NCI-H2081 (cell line): ENCODE measurements at places on chromosomes 4 and X.

- no peak for DNase-seq
Observed at GRCh38 chr4:173280998-173281397, 53.2 kb downstream of the HMGB2 start.

DNA sequence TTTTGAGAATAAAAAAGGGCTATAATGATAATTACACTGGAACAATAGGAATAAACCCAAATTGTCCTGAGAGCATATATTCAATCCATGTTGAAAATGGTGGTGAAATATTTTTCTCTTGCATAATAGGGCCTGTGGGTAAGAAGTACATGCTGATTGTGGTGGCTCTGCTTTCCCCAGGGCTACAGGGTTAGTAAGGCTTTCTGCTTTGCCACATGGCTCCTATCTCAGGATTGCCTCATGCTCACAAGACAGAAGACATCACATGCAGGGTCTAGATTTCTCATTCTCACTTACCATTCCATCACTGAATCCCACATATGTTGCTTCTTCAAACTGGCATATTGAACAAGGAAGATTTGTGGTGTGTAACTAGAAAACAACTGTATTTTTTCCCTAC lies 12.4 kb upstream of the VEGFC start:
- no peak for DNase-seq

GRCh38 chr4:15749001-15749400 lies 29.1 kb upstream of the CD38 start:
- DNase-seq: no peak

- DNase-seq: no peak
Observed at GRCh38 chrX:7242613-7243012, 94.7 kb upstream of the PUDP start.

DNA sequence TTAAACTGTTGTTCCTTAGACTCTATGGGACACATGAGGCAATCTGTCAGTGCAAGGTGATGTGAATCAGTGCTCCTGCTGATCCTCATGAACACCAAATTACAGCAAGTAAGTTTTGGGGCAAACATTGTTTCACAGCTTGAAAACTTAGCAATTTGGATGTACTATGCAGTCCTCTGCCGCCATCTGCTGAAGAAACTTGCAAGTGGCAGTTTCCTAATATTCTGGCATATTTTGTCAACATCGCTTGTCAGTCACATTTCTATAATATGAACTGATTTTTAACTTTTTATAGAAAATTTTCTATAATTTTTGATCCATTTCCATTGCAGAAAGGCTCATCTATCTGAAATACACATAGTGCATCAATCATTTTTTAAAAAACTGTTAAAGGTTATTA lies 56.3 kb downstream of the ZAR1 start:
- DNase-seq: peak; percentile 40

DNA sequence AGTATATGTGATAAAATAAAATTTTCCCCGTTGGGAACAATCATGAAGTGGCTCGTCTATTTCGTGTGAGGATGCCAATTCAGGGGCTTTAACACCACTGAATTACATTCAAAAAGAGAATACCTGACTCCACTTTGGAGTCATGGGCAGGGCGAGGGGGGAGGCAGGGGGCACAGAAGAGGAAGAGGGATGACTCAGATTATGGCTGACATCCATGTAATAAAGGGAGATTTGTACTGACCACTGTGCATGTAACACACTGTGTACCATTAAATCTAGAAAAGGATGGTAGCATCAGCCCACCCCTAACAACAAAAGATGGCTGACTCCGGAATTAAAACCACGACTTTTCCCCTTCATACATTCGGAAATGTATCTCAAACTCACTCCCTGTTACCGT lies 1.3 kb downstream of the SLC9A7 start:
- peak; percentile 10 for DNase-seq

DNA sequence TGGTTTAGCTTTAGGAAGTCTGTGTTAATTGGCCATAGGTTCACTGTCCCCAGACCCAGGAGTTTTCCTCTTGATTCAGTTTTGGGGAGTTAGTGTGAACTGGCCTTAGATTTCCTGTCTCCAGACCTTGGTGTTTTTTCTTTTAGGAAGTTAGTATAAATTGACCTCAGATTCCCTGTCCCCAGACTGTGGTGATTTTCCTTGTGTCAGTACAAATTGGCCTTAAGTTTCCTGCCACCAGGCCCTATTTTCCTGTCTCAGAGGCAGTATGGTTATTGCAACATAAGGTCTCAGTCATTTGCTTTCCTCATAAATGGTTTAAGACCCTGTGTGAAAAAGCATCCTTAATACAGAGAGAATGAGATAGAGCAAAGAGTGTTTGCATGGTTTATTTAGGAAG lies 595.8 kb downstream of the NLGN4X start:
- no peak for DNase-seq

- no peak for DNase-seq
Observed at GRCh38 chr4:138982754-138983153, 32.8 kb upstream of the NOCT start.

DNA sequence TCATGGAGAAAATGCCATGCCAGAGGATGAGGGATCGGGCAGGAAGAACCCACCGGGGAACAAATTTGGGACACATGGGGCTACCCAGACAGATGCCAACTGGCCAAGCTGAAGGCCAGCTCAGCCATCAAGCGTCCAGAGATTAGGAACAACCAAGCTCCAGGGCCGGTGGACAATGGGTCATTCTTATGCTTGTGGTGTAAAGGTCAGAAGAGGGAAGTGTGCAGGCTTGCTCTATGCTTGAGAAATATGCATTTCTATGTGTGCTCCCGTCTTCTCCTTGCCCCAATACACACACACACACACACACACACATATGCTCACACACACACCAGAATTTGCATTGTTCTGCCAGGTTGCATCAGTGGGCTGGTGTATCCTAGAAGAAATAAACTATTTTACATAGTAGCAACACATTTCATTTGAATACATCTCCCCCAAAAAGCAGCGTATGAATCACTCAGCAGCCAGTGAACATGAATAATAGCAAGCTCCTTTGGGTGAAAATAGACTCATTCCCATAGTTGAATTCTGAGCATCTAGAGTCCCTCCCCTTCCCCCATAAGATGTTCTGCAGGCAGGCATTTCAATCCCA lies 201.9 kb upstream of the PPARGC1A start:
- DNase-seq: no peak

DNA sequence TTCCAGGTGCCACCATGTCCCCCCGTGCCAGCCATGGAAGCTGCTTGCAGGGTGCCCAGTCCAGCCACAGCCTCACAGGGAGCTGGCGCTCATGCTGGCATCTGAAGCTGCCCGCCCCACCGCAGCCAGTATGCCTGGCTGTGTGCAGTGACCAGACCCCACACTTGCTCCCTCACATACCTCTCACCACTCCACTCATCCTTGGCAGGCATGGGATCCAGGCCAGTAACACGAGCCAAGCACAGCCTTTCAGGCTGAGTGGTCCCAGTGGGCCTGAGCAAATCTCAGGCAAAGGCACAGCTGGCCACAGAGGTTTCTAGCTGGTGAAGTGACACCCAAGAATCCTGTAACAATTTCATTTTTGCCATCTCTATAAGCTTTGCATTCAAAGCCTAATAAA lies 48.4 kb upstream of the SEC24B start:
- DNase-seq: no peak

- DNase-seq: no peak
Observed at GRCh38 chr4:81565142-81565870, 93.6 kb upstream of the RASGEF1B start.

- no peak for DNase-seq
Observed at GRCh38 chr4:16597443-16597842, 301.0 kb downstream of the LDB2 start.

GRCh38 chrX:44094821-44095530 lies 121.8 kb upstream of the NDP start:
- DNase-seq: no peak

DNA sequence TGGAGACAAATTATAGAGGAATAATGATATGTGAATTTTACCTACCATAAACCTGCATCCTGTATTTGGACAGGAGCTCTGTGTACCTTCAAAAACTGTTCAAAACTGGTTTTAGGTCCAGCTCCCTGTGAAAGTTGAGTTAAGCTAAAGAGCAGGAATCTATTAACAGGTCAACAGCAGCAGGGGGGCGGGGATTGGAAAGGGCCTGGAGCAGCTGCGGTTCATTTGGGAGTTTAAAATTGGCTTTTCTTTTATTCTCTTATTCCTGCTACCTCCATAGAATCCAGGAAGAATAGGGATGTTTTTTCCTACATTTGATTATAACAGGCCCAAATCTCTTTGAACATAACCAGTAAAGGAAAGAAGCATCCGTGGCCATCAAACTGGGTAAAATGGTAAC lies 23.8 kb downstream of the SHROOM3 start:
- DNase-seq: no peak

- no peak for DNase-seq
Observed at GRCh38 chrX:27598312-27598711, 8.2 kb downstream of the DCAF8L2 start.

- DNase-seq: no peak
Observed at GRCh38 chrX:21766101-21766500, 8.2 kb upstream of the SMPX start.

- no peak for DNase-seq
Observed at GRCh38 chr4:82611982-82612381, 50.2 kb upstream of the TMEM150C start.

DNA sequence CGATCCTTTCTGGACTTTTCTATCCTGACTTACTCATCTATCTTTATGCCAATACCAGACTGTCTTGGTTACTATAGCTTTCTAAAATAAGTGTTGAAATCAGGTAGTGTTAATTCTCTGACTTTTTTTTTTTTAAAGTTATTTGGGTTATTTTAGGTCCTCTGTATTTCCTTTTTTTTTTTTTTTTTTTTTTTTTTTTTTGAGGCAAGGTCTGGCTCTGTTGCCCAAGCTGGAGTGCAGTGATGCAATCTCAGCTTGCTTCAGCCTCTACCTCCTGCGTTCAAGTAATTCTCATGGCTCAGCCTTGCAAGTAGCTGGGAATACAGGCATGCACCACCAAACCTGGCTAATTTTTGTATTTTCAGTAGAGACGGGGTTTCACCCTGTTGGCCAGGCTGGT lies 2.8 kb upstream of the NELFA start:
- DNase-seq: no peak

DNA sequence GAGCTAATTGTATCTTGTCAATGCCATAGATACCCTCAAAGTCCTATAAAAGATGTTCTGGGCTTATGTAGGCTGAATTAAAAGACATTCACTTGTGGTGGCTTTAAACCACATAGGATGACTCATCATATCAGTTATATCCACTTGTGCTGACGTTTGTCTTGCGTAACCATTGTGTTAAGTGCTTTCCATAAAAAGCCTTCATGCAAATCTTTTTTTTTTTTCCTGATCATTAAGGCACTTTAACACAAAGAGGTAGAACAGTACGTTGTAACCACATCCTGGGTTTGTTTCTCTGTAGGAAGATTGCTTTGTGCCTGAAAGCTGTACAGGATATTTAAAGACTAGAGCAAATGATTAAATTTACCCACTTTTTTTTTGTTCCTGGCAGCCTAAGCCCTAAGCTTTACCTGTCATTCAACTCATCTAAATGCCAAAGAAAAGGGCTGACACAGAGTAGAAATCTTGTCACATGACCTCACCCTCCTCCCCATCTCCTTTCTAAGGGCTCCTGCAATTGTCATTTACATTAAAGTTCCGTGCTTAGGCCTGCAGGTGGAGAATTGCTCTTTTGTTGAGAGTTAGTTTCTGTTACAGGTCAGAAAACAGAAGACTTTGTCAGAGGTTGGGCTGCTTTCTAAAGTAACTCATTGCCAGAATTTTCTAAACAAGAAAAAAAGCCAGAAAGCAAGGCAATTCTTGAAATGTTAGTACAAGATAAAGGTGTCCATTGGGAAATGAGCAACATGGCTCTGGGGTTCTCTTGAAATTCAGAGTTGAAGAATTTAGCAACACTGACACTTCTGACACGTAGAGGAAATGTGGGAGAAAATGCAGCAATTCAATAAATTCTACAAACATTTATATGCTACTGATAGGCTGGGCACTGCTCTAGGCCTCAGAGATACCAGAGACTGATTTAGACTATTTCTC lies 555.6 kb downstream of the PPARGC1A start:
- peak; percentile 83 for DNase-seq

DNA sequence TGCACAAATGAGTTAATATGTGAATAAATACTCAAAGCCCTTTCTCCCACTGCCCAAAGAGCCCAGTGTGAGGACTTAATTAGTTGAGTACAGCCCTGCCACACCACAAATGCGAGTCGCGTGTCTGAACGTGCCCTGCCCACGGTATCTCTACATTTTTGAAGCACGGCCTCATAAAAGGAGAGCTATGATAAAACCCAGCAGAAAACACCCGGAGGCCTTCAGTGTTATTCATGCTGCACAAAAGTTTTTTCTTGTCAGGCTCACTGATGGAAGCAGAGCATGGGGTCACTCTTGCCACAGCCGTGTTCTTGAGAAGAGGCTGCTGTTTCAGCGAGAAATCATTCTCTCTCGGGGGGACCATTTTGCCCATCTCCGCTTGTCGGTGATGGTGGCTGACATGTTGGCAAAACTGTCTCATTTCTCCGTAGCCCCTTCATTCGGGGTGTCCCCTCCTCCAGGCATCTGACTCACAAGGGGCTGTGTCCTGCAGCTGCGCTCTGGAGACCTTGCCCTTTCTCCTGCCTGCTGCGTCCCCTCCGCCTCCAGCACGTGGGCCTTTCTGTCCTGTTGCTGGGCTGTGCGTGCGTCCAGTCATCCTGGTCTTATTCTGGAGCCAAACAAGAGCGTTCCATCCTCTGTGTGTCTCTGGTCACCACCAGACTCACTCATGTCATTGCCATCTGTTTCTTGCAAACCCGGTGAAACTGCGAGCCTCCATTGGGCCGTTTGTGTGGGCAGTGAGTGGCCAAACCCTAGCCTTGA lies 88.8 kb downstream of the SORCS2 start:
- DNase-seq: no peak

- peak; percentile 3 for DNase-seq
Observed at GRCh38 chr4:147822128-147822527, 90.2 kb downstream of the ARHGAP10 start.

DNA sequence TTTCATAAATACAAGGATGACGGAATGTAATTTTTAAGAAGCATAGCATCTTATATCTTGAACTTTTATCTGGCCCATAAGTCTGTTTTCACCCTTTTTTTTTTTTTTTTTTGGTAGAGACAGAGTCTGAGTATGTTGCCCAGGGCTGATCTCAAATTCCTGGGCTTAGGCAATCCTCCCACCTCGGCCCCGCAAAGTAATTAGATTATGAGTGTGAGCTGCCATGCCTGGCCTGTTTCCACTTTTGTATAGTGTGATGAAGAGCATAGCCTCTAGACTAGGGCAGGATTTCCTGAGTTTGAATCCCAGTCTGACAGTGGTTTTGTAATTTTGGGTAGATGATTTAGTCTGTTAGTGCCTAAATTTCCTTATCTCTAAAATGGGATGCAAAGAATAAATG lies 11.0 kb downstream of the STIM2 start:
- DNase-seq: no peak

DNA sequence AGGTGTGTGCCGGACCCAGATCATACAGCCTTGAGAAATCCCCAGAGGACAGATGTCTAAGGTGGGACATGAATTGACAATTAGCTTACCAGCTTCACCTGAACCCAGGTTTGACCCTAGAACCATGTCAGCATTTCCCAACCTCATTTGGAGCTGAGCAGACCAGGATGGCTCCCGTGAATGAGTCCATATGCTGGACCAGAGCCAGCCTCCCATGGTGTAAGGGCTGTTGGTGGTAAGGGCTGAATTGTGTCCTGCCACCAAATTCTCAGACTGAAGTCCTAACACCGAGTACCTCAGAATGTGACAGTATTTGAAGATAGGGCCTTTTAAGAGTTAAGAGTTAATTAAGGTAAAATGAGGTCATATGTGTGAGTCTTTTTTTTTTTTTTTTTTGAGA lies 88.3 kb downstream of the SLC34A2 start:
- no peak for DNase-seq
